Lower lobe of right lung (tissue), 2 donors: ENCODE measurements at places on chromosomes 6 and 20. TPM values are rescaled to one million over a fixed set of nuclear protein-coding genes. Genes with fewer than 3 reads are reported as not detected.
A peak's percentile ranks its signal among the peaks of the same experiment; 100 is the strongest.

SLC17A3 gene
- not detected for total RNA-seq

CALHM4 gene
- not detected for total RNA-seq

CST5 gene
- not detected for total RNA-seq

DNA sequence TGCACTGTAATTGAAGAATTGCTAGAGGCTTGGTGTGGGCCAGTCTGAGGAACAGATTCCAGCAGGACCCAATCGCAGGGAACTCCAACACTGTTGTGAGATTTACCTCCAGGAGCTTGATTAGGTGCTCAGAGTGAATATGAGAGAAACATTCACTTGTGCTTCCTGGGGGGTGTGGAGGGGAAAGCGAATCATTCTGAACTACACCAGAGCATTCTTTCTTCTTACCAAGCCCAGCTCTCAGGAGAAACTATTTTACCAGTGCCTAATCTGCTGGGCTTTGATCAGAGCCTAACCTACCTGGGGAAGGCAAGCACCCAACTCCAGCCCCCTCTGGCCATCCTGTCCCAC is 7.4 kb upstream of the SIRPB1 start:
- H3K4me1 ChIP-seq: peaks cover 17% of the 10 kb centered on the region
- H3K4me3 ChIP-seq: no peak overlapping the region
- no peak for DNase-seq

DNA sequence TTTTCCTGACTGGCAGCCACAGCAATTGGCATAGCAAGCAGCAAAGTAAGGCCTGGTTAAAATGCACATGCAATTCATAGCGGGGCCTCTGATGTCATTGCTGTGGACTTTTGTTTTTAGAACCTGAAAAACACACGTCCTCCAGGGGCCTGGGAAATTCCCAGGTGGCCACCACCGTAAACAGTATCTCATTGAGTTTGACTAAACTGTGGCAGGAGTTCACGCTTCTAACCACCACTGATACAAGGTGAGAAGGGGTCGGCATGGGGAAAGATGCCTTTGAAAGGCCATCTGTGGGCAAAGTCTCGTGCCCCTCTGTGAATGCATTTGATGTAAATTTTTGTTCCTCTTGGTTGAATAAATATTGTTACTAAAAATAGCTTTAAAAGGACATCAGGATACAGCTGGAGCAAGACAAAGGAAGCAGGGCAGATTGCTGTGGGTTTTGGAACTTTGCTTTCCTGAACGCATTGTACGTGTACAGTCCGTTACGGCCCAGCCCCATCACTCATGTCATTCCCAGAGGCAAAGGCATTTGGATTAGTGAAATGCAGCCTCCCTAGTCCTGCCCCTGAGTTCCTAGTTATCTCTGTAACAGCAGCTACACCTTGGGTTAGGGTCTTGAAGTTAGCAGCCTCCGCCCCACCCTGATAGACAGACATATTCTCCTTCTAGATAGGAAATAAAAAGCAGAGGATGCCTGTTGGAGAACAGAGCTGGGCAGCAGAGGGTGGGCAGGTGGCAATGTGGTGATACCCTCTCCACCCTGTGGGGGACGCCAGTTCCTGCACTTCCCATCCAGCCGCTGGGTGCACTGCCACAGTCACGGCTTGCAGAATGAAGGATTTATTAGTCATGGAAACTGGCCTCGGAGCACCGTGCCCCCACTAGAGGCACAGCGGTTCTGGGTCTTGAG is 80.3 kb downstream of the ZDHHC14 start:
- no peak overlapping the region for H3K4me3 ChIP-seq
- no peak for DNase-seq
- H3K4me1 ChIP-seq: peaks cover 24% of the 10 kb centered on the region

- no peak overlapping the region for H3K4me3 ChIP-seq
- H3K27ac ChIP-seq: peak overlapping the region; percentile 79
- H3K4me1 ChIP-seq: peaks cover 37% of the 10 kb centered on the region
- no peak for DNase-seq
- no peaks in the 10 kb centered on the region for H3K27me3 ChIP-seq
Measured at GRCh38 chr6:2818593-2818992, 23.1 kb downstream of the SERPINB1 start.

DNA sequence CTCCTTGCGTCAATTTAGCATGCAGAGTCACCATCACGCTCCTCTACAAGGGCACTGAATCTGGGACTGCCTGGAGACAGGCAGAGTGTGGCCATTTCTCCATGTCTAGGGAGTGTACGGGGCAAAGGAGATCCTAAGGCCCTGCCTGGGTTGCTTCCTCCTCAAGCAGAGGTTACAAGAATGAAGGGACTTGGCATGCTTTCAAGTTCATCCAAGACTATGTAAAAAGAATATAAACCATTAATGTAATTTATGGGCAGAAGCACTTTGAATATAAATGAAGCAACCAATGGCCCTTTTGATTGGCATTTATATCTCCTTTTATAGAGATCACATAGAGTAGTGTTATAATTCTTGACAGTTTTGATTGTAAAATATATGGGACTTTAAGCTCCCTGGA is 137.5 kb downstream of the BTBD3 start:
- H3K4me1 ChIP-seq: no peaks in the 10 kb centered on the region
- H3K27ac ChIP-seq: no peak overlapping the region
- no peaks in the 10 kb centered on the region for H3K27me3 ChIP-seq
- no peaks in the 10 kb centered on the region for H3K36me3 ChIP-seq

- no peaks in the 10 kb centered on the region for H3K27me3 ChIP-seq
- H3K4me3 ChIP-seq: peak overlapping the region; percentile 32
Measured at GRCh38 chr6:151044465-151045441, 179.3 kb downstream of the MTHFD1L start.

DNA sequence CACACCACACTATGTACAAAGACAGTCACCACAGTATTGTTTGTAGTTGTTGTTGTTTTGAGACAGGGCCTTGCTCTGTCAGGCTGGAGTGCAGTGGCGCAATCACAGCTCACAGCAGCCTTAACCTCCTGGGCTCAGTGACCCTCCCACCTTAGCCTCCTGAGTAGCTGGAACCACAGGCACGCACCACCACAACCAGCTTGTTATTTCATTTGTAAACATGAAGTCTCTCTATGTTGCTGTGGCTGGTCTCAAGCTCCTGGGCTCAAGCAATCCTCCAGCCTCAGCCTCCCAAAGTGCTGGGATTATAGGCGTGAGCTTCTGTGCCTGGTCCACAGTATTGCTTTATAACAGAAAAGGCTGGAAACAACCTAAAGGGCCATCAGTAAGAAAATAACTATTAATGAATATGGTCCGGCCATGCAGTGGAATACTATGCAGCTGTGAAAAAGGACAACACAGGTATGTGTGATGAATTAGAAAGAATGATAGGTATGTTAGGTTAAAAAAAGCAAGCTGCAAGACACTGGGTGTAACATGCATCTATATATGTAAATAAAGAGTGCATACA is 30.0 kb upstream of the PTGIS start:
- H3K36me3 ChIP-seq: no peaks in the 10 kb centered on the region
- H3K27me3 ChIP-seq: no peaks in the 10 kb centered on the region
- no peak overlapping the region for H3K4me3 ChIP-seq
- DNase-seq: peak; percentile 12
- H3K4me1 ChIP-seq: peaks cover 39% of the 10 kb centered on the region

DNA sequence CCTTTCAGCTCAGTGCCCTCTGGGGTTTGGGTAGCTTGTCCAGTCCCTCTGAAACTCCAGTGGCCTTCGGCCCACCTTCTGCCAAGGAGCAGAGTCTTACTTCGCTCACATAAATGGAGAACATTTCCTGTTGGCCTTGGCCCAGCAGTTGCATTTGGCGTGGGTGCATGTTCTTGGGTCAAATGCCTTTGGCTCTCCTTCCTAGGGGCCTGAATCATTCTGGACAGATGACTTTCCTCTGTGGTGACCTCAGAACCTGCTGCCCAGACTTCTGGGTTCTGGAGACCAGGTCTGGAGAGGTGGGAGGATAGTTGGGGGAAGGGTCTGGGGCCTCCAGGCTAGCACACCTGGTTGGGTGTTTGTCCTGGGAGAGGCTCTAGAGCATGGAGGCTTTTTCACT is 29.3 kb downstream of the BCAS4 start:
- H3K27ac ChIP-seq: no peak overlapping the region
- no peak overlapping the region for H3K4me3 ChIP-seq

- no peak overlapping the region for H3K27ac ChIP-seq
- H3K4me3 ChIP-seq: no peak overlapping the region
- peaks cover 6% of the 10 kb centered on the region for H3K4me1 ChIP-seq
- DNase-seq: no peak
- H3K27me3 ChIP-seq: no peaks in the 10 kb centered on the region
Measured at GRCh38 chr20:47247972-47248371, 108.5 kb downstream of the ZMYND8 start.

GRCh38 chr20:24668791-24669190 is 199.4 kb downstream of the SYNDIG1 start:
- no peaks in the 10 kb centered on the region for H3K4me1 ChIP-seq
- H3K27ac ChIP-seq: no peak overlapping the region
- no peaks in the 10 kb centered on the region for H3K36me3 ChIP-seq
- no peaks in the 10 kb centered on the region for H3K27me3 ChIP-seq
- no peak overlapping the region for H3K4me3 ChIP-seq

DNA sequence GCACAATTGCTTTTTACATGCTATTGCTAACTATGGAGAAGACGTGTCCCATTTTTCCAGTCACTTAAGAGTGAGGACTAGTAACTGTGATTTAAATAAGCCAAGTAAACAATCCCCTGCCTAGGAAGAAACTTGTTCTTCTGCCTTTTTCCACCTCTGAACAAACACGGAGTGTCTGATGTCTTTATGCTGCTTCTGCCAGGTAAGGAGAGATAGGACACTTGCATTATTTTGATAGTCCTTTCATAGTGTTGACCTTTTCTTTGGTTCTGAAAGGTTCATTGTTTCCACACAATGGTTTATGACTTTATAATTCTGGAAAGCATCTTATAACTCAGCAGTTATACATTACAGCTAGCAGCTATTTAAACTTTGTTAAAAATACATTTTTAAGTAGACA is 8.4 kb downstream of the LRP11 start:
- no peak for DNase-seq
- peaks cover 43% of the 10 kb centered on the region for H3K4me1 ChIP-seq
- H3K36me3 ChIP-seq: no peaks in the 10 kb centered on the region
- H3K4me3 ChIP-seq: no peak overlapping the region
- H3K27ac ChIP-seq: no peak overlapping the region
